ENCODE measurements at places on chromosomes 4 and X.
A peak's percentile ranks its signal among the peaks of the same experiment; 100 is the strongest.

DNA sequence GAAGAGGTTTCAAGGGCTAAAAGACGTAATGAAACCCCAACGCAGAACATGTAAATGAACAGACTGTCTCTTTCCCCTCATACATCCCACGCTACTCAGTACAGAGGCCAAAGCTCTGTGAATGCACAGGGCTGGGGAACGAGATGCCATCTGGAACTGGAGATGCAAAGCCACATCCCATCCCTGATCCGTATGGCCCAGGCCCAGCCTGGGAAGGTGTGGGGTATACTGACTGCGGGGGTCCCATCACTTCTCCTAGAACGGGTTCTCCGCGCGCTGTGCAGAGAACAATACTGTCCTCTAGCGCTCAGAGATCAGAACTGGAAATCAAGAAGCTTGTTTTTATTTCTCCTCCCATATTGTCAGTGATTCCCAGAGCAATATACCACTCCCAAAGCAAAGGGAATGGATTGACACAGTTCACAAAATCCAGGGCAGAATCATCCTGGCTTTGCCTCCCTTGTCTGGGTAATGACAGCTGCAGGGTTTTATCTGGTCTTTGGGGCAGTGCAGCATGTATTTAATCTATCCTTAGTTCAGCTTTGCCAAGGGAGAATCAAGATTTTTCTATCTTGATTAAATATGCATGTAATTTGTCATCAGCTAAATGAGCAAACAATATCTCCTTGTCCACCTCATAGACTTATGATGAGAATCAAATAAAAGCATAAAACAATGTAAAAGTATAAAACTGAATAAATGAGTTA lies 47.3 kb upstream of the TLR3 start:
- no peak for DNase-seq

DNA sequence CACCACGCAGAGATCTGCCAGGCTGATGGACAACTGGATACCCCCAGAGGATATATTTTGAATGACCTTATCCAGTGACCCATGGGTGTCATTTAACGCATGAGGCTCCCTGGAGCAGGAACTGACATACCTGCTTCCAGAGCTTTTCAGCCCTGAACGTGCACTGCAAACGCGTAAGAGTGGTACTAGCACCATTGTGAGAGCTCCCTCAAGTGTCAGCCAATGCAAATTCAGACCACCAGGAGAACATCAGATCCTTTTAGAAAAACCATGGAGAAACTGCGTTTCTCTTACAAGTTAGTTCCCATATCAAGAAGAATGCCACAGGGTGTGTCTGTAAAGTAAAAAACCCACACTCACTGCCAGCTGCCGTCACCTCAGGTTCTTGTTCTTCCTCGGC lies 7.3 kb downstream of the TREX2 start:
- no peak for DNase-seq

- peak; percentile 18 for DNase-seq
Observed at GRCh38 chr4:184280137-184280536, 62.5 kb upstream of the ENPP6 start.

- DNase-seq: no peak
Observed at GRCh38 chr4:6384541-6384940, 87.9 kb downstream of the PPP2R2C start.

DNA sequence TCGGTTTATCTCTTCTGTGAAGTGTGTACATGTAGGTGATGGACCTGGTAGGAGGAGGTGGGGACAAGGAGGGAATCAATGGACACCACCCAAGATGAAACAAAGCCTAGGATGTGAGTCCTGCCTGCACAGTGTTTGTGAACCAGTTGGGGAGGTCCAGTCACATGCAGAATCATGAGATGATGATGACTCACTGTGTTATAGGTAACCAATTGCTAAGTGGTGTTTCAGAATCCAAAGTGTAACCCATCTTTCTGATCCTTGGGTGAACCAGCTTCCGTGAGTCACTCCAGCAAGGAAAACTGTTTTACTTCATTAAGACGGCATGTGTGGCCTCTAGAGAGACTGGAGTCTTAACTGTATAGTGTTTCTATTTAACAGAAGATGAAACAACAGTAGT lies 57.9 kb upstream of the HPF1 start:
- no peak for DNase-seq

DNA sequence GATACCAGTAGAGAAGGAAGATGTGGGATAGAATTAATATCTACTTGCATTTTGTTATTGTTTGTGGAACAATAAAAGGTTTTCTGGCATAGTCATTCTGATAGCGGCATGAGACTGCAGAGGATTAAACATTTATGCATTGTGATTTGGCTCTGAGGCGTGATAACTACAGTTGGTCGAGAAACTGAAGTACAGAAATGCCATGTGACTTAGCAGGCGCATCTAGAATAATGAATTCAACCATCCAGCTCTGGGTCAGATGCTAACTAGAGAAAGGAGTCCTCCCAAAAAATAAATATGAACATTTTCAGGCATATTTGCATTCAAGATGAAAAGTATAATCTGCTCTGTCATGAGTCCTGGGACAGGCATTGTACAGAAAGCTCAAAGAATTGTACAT lies 62.8 kb downstream of the CCSER1 start:
- no peak for DNase-seq

DNA sequence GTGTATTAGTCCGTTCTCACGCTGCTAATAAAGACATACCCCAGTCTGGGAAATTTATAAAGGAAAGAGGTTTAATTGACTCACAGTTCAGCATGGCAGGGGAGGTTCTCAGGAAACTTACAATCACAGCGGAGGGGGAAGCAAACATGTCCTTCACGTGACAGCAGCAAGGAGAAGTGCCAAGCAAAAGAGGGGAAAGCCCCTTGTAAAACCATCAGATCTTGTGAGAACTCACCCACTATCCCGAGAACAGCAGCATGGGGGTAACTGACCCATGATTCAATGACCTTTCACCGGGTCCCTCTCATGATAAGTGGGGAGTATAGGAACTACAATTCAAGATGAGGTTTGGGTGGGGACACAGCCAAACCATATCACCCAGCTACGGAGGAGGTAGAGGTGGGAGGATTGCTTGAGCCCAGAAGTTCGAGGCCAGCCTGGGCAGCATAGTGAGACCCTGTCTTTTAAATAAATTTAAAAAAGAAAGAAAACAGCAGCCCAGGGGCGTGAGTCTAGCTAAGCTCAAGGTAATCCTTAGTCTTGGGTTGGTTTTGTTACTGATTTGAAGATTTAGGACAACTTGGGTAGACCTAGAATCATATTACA lies 46.4 kb upstream of the TMEM131L start:
- DNase-seq: no peak

GRCh38 chrX:113892401-113892800 lies 691.5 kb upstream of the HTR2C start:
- no peak for DNase-seq

DNA sequence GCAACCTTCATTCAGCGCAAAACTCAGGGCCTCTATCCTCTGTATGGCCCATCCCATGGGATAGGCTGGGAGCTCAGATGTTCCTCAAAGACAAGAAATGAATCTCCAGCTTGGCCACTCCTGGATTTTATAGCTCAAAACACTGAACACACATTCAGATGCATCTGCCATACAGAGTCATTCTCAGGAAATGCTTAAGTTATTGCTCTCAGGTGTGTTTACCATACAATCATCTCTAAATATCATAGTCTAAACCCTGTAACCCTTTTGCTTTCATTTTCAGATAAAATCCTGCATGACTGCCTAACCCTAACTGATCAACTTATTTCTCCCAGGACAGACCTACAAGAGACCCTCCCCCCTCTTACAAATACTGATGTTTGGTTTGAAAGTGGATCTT lies 140.9 kb upstream of the FMR1 start:
- DNase-seq: no peak

DNA sequence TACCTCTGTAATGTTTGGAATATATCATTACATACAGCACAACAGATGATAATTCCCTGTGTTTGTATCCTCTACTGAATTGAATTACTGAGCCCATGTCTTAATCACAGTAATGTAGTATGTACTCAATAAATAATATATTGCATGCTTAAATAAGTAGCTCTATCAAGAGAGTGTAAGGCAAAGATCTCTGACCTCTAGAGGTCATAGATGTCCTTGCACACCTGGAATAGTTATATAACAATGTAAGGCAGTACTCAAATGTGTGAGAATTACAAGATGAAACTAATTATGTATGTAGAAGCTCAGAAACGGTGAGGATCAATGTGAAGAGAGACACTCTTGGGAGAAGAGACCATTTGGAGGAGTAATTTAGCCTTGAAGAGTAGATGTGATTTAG lies 14.3 kb upstream of the GCNA start:
- DNase-seq: no peak

- no peak for DNase-seq
Observed at GRCh38 chr4:37023504-37023903, 221.0 kb upstream of the NWD2 start.

GRCh38 chr4:143339497-143339896 lies 2.8 kb downstream of the GAB1 start:
- no peak for DNase-seq

- DNase-seq: no peak
Observed at GRCh38 chr4:169059306-169060211, 49.5 kb upstream of the CBR4 start.

DNA sequence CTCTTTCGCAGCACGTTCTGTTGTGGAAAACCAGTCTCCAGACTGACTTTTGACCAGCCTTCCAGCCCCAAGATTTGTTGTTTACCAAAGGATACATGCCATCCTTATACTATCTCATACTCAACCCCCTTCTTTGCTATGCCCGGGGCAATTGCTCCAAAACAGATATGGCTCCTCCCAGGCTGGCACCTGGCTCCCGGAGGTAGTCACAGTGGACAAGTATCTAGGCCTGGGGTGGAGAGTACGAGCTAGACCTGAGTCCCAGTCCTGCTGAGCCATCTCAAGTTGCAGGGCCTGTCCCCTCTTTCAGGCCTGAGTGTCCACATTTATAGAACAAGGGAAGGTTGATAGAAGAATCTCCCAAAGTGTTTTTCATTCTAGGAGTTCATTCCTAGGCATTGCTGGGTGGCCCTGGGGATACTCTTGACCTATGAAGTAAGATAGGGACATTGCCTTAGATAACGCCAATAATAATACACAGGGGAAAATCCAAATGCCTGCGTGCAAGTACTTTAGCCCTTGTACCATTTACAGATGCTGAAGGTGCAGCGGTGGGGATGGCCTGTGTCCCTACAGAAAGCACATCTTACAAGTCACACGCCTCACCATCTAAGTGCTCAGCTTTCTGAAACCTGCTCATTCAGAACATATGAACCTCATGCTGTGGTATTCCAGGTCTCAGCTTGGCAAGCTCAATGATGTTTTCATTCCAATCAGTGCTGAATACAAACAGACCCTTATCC lies 136.7 kb upstream of the MAMLD1 start:
- no peak for DNase-seq

DNA sequence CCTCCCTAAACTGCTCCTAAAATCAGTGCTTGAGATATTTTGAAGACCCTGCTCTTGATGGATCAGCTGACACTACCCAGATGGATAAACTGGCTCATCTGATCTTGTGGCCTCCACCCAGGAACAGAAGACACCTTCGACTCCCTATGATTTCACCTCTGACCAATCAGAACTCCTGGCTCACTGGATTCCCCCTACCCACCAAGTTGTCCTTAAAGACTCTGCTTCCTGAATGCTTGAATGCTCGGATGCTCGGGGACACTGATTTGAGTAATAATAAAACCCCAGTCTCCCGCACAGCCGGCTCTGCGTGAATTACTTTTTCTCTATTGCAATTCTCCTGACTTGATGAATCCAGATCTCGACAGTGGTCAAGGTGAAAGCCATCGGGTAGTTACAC lies 12.0 kb upstream of the RPS3A start:
- no peak for DNase-seq

DNA sequence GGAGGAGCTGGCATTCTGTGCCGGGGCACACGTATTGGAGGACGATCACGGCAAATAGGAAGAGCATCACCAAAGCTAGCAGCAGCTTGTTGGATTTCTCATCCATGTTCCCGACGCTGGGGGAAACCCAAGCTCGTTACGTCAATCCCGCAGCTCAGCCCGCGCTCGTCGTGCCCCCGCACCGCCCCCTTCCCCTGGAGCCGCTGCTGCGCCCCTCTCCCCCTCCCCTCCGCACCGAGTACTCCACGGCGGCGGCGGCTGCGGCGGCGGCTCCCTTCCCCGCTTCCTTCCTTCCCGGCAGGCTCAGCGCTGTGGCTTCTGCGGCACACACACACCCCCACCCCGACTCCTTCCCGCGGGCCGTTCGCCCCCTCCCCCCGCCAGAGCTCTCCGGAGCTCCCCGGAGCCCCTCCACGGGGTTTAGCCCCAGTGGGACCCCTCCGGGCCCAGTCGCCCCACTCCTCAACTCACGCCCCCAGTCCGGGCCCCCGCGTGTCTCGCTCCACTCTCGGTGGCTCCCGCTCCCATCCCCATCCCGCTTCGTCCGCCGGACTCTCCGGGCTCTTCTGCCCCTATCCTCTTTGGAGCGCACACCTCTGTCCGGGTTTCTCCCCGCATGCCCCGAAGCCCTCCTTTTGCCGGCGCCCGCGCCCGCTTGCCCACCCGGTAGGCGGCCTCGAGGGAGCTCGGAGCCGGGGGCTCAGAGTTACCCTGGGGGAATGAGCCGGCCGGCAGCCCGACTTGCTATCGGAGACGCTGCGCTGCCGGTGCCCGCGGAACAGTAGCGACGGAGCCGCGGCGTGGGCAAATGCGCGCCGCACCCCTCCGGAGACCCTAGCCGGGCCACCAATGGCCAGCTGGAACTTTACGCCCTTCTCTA lies 978 bp downstream of the HS6ST2 start:
- DNase-seq: peak; percentile 49

DNA sequence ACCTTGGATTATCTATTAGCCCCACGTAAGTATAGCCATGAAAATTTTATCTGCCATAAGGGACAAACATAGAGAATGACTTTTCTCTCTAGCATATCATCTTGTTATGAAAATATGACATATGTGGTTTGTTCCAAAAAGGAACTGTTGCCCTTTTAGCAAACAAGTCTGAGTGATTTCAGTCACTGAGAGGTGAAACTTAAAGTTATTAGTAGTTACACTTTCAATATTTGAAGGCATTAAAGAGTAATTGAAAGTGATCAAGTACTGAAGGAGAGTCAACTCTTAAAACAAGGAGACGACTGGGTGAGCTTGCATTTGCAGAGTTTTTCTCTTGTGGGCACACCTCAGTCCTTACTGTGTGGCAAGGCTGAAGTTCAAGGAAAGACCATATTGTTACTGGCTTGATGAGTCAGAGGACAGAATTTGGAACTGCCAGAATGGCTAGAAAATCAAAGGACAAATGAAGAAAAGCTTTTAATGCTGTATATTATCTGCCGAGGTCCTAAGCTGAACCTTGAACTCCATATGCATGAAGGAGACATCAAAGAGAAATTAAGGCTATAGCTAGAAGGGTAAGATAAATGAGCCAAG lies 205.1 kb upstream of the EMCN start:
- DNase-seq: no peak
